Left ventricle myocardium inferior (tissue), 1 donor: ENCODE measurements at places on chromosomes 11 and 22.

- no peak for DNase-seq
Measured at GRCh38 chr11:70220136-70220535, 17.0 kb downstream of the FADD start.

DNA sequence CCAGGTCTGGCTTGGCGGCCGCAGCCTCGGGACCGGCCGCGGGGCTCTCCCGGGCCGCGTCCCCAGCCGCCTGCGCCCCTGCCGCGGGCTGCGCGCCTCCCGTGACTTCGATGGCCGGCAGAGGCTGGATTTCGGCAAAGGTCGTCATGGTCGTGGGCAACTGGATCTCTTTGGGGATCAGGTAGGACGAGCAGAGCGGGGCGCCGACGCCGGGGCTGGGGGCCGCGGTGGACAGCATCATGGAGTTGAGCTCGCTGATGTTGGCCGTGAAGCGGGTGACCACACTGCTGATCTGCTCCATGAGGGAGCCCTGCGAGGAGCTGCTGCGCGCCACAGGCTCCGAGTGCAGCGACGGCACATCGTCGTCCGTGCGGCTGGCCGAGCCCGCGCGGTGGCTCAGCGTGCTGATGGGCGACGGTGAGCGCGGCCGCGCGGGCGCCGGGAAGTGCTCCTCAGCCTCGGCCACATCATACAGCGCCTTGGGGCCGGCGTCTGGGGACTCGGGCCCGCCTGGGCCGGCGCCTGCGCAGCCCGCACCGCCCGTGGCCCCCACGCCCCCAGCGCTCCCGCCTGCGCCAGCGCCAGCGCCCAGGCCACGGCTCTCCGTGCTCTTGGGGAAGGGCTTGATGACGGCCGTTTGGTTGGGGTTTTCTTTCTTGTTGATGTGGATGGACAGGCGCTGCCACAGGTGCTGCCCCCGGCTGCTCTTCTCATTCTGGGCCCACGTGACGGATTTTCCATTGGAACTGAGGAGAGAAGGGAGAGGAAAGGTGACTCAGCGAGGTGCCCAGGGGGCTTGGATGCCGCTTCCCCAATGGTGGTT, 171.4 kb upstream of the CTSC start:
- DNase-seq: peak; percentile 18

GRCh38 chr11:68994161-68994893, 13.5 kb upstream of the MRGPRD start:
- DNase-seq: no peak

GRCh38 chr22:23688571-23688970, 2.2 kb upstream of the RGL4 start:
- DNase-seq: no peak

DNA sequence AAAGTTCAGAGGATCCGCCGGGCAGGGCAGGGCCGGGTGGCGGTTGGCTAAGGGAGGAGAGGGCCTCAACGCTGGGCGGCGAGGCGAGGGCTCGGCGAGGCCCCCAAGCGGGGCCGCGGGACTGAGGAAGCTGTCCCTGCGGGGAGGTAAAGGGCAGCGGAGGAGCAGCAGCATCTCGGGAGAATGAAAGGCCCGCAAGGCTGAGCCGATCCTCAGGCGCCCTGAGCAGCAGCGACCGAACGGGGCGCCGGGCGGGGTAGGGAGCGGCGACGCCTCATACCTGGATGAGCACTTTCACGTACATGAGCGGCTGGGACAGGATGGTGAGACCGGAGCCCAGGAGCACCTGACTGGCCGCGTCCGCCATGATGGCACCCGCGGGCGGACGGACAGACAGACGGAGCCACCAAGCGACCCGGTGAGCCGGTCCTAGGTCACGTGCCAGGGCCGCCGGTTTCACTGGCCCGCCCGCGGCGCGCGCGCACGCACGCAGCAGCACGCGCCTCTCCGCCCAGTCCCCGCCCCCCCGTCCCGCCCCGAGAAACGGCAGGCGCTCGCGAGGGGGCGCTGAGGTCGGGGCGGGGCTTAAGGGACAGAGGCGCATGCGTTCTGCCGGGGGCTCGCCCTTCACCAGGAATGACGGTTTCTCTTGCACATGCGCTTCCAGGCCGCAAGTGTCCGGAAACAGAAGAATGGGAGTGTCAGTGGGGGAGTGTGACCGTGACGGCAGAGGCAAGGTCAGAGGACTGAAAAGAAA, at the start of gene MTCH2:
MTCH2 (minus strand) TSS at position 461 of the 757 bp plus-strand sequence; CDS start at position 367, 94 bp downstream.
- DNase-seq: peak; percentile 95

DNA sequence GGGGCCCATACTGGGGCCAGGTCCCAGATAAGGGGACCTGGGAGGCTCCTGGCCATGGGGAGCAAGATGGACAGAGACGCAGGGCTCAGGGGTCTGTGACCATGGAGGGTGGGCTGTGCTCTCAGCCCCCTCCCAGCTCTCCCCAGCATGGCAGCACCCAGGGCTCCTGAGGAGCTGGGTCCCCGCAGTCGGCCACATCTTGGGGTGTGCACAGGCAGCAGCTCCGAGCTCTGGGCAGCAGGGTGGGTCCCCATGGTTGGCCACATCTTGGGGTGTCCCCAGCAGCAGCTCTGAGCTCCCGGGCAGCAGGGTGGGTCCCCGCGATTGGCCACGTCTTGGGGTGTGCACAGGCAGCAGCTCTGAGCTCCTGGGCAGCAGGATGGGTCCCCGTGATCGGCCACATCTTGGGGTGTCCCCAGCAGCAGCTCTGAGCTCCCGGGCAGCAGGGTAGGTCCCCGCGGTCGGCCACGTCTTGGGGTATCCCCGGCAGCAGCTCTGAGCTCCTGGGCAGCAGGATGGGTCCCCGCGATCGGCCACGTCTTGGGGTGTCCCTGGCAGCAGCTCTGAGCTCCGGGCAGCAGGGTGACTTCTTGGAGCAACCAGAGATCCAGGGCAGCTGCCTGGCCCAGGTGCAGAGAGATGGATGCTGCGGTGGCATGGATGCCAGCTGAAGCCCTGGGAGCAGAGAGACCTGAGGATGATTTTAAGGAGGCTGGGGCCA, 18.3 kb upstream of the MUC5B start:
- no peak for DNase-seq

- no peak for DNase-seq
Measured at GRCh38 chr11:91470656-91471055, 754.0 kb upstream of the FAT3 start.

DNA sequence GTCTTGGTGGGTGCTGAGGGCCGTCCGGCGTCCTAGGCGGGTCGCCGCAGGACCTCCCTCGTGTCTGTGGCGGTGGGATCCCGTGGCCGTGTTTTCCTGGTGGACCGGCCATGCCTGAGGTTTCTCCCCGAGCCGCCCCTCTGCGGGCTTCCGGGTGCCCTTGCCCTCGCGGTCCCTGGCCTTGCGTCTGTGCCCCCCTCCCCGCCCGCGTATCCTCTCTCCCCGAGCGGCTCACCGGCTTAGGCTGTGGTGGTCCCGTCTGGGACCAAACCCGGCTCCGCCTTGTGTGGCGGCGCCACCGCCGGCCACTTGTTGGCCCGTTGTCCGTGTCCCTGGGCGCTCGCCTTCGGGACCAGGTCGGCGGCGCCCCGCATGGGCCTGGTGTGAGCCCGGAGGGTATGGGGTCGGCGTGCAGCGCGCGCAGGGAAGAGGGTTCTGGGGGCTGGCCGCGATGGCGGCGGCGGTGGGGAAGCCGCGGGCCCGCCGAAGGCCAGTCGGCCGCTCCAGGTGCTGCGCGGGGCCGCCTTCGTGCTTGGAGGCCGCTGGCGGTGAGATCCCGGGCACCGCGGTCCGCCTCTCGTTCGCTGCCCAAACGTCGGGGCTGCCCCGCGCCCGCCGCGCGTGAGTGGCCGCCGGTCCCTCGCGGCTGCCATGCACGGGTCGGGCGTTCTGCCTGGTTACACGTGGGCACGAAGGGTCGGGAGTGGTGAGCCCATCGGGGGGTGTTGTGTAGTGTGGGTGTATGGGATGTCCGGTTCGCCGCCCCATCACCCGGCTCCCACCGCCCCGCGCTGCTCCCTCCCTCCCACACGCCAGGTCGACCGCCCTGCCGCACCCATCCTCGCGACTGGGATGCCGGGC, 3899.1 kb upstream of the OR11H1 start:
- DNase-seq: no peak

- no peak for DNase-seq
Measured at GRCh38 chr11:62857541-62857982, 18.2 kb upstream of the WDR74 start.

GRCh38 chr22:42920101-42920820, 63.2 kb upstream of the ARFGAP3 start:
- no peak for DNase-seq

DNA sequence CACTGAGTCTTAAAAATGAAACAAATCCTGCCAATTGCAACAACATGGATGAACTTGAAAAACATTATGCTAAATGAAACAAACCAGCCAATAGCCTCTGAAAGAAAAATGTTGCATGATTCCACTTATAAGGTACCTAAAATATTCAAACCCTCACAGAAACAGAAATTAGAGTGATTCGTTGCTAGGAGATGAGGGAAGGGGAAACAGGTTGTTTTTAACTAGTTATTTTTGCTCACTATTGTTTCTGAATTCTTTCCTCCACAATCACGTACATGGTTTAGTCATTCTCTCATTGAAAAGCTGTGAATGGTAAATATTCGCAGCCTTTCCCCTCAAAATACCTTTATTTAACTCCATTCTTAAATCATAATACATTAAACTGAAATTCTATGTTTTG, 14.0 kb upstream of the TYR start:
- no peak for DNase-seq

GRCh38 chr11:107009190-107009589, 9.1 kb downstream of the GUCY1A2 start:
- DNase-seq: no peak

- DNase-seq: no peak
Measured at GRCh38 chr11:2222451-2222850, 47.9 kb downstream of the ASCL2 start.

GRCh38 chr11:62514151-62514550, 32.5 kb downstream of the AHNAK start:
- no peak for DNase-seq

DNA sequence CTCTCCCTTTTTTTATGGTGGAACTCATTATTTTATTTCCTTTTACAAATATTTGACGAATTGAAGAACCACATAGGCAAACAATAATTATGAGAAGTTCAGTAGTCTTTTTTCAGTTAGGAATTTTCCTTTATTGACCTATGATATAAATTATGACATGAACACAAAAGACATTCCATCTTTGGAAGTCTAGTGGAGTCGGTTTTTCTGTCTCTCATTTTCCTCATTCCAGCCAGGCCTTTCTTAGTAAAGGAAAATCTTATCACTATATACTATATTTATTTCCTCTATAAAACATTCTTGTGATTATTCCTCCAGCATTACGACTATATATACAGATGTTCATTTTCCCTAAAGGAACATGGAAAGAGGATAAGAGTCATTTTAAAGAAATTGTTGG, 1046.1 kb downstream of the DLG2 start:
- no peak for DNase-seq

GRCh38 chr11:7600205-7600775, 73.0 kb downstream of the CYB5R2 start:
- no peak for DNase-seq

GRCh38 chr11:75811485-75811884, 3.5 kb upstream of the UVRAG start:
- DNase-seq: no peak

DNA sequence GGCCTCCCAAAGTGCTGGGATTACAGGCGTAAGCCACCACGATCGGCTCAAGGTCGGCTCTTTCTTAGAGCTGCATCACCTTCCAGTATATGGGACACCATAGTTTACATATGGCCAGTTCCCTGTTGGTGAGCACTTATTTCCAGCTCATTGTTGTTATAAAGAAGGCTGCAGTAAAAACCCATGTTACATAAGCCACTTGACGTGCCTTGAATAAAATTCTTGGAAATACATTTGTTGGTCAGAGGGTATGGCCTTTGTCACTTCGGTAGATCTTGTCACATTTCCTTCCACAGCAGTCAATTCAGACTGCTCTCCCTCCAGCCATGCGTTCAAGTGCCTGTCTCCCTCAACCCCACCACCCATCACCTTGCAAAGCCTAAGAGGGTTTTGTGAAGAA, 92.9 kb downstream of the PRR5L start:
- DNase-seq: no peak

GRCh38 chr22:21624120-21624879, 5.5 kb downstream of the YDJC start:
- peak; percentile 52 for DNase-seq

DNA sequence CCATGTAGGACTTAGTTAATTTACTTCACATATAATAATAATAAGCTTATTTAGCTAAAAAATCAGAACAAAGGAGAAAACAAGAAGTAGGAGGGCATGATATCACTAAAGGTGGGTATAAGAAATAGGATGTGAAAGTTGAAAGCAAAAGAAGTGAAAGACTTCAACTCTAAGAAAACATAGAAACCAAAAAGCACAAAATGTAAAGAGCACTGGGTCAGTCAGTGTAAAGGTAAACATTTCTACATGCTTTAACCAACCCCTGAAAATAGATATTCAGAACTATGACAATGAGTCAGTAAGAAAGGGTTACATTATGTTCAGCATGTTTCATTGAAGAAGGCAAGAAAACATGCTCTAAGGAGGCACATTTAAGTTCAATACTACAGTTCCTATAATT, 298.8 kb downstream of the SWAP70 start:
- no peak for DNase-seq

- DNase-seq: no peak
Measured at GRCh38 chr22:36196254-36197064, 5.2 kb downstream of the APOL4 start.

GRCh38 chr11:76443268-76443980, 1.4 kb upstream of the EMSY start:
- DNase-seq: no peak

DNA sequence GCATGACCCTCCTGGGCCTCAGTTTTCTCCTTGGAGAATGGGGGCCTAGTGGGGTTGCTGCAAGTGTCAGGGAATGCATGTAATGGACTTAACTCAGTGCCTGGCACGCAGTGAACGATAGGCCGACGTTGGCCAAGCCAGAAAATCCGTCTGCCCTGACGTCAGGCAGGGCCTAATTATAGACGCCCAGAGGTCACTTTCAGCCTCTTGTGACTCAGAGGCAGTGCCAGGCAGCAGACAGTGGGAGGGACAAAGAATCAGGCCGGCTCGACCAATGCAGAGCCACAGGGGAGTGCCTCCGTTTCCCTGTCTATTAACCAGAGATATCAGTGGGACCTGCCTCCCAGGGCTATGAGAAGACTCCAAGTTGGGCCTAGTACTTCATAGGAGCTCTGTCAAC, 115.0 kb downstream of the MN1 start:
- peak; percentile 82 for DNase-seq

DNA sequence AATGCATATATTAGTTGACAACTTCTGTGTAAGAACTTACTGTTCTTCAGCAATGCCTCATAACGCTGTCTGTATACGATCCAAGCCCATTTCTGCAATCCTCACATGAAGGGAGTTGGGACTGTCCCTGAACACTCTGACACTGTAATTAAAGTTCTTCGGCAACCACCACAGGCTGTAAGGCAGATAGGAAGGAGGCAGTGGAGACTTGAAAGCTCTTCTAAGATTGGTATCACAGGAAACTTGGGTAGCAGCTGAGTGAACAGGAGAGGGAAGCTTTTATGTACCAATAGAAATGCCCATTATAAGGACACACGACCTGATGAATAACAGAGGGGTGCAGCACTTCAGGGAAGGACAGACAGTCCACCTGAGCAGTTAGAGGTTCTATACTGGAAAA, 12.0 kb upstream of the GAB2 start:
- no peak for DNase-seq

GRCh38 chr11:46102843-46103242, 18.4 kb downstream of the PHF21A start:
- no peak for DNase-seq
